ENCODE measurements at places on chromosomes 3 and 15. TPM values are rescaled to one million over a fixed set of nuclear protein-coding genes. Genes with fewer than 3 reads are reported as not detected.

The DOCK3 gene
- total RNA-seq = 1.7 TPM

- no peak for DNase-seq
These were observed 474.6 kb upstream of the TPRG1 start for GRCh38 chr3:188697127-188697526.

- no peak for DNase-seq
These were observed 39.9 kb downstream of the KLF15 start for GRCh38 chr3:126317029-126317996.

The CELF6 gene
- 0.82 TPM for total RNA-seq

GRCh38 chr3:178308771-178309170, 227.5 kb upstream of the KCNMB2 start:
- DNase-seq = no peak

The ALS2CL gene
- total RNA-seq = 1.4 TPM

DNA sequence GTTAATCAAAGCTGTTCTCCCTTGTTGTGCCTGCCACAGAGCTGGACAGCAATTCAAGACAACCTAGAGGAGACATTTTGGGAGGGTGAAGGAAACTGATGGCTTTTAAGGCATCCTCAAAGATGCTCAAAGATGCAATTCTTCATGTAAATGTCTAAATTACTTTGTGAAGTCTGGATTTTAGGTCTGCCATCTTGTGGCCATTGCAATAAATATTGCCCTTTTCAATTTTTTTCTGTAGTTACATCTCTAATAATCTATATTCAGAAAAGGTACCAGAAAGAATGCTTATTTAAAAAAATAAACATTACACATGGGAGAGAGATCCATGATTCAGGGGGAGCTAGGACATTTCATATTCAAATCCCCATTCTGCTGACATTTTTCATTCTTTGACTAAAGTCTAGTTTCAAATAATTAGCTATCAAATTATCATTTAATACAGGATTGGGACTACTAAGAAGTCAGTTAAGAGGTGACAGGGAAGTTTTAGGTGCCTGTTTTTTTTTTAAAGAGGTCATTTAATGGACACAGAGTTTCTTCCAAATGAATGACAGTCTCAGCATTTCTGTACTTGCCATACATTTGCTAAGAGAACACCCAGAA, 259.8 kb upstream of the WNT5A start:
- DNase-seq = no peak

DNA sequence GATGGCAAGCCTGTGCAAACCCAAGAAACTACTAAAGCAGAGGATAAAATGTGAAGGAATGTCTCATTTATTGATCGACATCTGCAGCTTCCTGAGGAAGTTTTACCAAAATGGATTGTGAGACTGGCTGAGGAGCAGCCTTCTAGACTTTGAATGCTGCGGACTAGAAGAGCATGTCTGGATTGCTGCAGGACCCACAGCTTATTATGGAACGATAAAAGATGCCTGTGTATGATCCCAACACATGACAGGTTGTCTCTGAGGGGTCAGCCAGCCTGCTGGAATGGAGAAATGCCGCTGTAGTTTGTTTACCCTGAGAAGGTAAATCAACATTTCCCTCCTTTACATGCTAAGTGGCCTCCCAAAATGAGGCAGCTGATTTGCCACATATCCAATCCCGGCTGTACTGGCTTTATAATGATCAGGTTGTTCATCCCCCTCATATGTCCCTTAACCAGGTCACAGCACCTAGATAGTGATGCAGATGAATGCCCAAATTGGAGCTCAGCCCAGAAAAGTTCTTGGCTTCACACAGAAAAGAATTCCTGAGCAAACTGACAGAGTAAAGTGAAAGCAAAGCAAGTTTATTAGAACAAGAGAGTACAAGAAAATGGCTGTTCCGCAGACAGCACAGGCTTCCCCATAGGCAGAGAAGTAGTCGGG, 63.9 kb downstream of the IL12A start:
- DNase-seq = no peak

The MED12L gene
- total RNA-seq = 1.9 TPM

The LAMB2 gene
- total RNA-seq = 2.0 TPM

The PPARG gene
- 0.83 TPM for total RNA-seq

DNA sequence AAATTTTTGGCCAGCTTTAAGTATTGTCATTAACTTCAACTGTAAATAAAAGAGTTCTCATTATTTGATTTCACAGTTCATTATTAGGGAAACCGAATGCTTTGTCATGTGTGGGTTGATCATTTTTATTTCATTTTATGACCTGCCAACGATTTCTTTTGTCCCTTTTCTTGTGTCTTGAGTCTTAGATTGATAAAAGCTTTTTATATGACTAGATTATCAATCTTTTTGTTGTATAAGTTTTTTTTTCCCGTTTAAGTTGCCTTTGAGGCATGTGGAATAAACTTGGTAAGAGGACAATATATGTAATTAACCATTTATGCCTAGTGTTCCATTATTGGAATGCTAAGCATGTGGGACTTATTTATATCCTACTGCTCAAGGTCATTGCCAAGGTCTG, 62.8 kb downstream of the ATP2C1 start:
- no peak for DNase-seq

DNA sequence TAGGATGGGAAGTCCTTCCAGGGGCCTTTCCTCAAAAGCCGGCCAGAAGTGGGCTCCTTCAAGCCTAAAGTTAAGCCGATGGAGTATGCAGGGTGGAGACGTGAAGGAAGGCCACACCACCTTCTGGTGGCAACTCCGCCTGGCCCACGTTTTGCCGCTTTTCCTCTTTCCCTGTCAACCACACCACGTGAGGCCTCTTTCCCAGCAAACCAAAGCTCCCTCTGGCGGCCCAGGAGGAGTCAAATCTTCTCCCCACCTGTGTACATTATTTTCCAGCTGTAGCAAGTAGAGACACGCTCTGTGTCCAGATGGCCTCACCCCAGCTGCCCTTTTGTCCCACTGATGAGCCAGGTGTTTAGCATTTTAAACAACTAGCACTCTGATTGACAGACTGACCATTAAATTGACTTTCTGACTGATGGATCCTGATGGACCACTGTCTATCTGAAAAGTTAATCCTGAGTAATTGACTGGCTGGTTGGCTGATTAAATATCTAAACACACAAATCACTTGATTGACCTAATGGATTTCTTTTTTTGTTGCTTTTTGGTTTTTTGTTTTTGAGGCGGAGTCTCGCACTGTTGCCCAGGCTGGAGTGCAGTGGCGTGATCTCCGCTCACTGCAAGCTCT, 59.6 kb upstream of the ZBTB38 start:
- no peak for DNase-seq

The ACAD11 gene
- total RNA-seq = 10.8 TPM

The FBXO40 gene
- not detected for total RNA-seq

- no peak for DNase-seq
These were observed 169.7 kb downstream of the ANXA2 start for GRCh38 chr15:60228101-60228500.

The MCTP2 gene
- total RNA-seq = 9.5 TPM

The CRTC3 gene
- total RNA-seq = 33.0 TPM

DNA sequence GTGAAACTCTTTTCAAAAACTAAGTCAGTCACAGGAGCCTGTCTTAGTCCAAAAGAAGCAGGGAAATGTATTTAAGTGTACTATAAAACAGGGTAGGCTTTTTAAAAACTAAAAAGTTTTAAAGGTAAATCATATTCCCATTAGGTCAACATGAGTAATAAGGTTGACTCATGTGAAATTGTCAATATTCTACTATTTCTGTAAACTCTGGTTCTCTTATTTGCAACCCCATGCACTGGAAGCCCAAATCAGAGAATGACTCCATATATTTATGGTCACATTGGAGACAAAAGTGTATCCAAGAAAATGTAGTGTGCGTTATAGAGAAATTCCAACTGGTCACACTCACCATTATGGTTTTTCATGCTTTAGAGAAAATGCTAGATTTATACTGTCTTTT, 600.3 kb upstream of the TGFBR2 start:
- DNase-seq = no peak

DNA sequence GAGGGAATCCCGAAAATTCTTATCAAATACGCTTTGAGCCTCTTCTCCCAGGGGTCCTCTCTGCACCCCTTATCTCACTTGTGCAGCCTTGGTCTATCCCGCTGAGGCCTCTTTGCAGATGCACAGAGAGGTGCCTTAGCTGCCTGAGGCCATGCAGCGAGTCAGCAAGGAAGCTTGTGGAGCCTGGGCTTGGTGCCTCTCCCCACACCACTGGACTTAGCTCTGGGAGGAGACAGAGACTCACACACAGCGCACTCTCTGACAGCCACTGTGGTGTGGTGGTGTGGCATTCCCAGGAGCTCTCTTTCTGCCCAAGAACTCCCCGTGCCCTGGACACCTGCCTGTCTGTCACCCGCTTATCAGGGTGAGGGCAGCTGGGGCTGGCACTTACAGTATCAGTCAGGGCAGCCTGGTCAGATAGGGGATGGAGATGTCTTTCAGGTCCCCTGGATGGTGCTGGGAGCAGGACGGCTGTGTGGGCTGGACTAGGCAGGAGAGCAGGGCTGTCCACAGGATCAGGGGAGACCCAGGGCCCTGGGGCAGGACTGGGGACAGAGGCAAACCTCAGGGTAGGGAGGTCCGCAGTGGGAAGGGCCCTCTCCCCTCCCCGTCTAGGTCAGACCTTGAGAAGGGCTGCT, 10.2 kb upstream of the LINGO1 start:
- no peak for DNase-seq

The SOX2 gene
- total RNA-seq = 0.08 TPM

DNA sequence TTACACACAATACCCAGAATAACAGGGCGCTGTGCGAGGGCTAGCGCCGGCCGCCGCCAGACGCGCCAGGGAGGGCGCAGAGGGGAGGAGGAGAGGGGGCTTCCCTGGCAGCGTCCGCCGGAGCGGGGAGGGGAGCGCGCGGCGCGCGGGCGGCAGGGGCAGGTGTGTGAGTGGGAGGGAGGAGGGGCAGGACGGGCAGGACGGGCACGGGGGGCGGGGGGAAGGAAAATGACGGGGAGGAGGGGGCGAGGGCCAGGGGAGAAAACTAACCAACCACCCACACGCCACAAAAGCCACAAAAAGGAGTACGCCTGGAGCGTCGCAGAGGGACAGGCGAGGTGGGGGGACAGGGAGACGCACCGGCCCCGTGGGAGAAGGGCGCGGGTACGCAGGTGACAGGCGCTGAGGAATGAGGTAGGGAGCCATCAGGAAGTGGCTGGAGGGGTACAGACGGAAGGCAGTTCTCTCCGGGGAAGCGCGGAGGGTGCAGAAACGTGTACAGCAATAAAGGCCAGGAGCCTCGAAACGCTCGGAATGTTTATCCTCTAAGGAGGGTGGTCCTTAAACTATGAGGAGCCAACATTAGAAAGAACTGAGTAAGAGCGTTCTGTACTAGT, 610 bp upstream of the SATB1 start:
- DNase-seq = peak; percentile 75

DNA sequence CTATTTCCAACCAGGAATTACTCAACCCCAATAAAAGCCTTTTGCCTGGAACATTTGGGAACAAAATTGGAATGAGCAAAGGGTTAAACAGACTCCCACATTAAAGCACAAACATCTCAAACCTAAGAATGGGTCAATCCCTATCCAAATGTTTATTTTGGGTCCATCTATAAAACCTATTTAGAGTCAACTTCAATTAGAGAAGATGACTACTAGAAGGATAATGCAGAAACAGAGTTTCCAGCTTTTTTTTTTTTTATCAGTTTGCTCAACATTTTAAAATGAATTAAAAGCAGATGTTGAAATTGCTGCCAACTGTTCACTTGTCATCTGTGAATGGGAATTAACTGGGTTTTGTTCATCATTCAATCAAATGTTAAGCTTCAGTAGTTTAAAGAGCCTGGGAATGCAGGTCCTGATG, 4.1 kb upstream of the TBC1D23 start:
- no peak for DNase-seq

DNA sequence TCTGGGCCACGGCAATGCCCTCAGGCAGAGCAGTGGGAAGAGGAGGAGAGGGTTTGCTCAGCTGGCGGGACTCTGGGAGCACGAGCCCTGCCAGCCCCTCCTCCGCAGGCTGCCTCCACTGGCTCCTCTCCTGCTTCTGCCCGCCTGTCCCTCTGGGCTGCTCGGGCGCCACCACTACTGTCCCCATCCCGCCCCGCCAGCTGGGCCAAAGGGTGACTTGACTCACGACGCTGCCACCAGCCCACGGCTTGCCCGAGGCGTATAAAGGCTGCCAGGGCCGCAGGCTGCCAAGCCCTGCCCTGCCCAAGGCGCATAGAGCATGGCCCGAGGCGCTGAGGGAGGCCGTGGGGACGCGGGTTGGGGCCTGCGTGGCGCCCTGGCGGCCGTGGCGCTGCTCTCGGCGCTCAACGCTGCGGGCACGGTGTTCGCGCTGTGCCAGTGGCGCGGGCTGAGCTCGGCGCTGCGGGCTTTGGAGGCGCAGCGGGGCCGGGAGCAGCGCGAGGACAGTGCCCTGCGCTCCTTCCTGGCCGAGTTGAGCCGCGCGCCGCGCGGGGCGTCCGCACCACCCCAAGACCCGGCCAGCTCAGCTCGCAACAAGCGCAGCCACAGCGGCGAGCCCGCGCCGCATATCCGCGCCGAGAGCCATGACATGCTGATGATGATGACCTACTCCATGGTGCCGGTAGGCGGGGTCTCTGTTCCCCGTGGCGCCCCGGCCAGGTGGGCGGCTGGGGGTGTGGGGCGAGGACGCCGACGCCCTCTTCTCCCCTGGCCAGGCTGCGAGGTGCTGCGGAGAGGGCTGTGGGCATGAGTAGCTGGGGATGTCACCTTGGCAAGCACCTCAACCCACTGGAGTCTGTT, at the start of gene GLDN:
Gene GLDN (plus strand): TSS at position 290 of the 861 bp plus-strand sequence. CDS start 30 bp downstream, at position 320.
- no peak for DNase-seq

DNA sequence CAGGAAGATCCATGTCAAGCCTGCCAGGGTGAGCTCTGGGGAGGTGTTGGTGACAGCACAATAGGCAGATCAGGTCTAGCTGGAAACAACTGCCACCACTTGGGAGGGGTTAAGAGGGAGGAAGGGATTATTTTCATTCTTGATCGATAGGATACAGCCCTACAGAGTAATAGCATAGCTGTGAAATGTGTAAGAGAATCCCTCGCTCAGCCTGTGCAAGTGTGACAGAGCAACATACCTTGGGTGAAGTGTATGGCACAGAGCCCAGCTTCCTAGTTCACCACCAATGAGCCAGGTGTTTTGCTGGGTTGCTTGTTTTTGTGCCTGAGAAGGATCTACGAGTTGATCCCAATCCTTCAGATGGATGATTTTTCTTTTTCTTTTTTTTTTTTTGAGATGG, 9.2 kb upstream of the DCUN1D1 start:
- no peak for DNase-seq

The DLL4 gene
- total RNA-seq = 0.37 TPM

GRCh38 chr3:157464321-157464720, 27.7 kb downstream of the PTX3 start:
- DNase-seq = no peak
